OCI-LY7 (cell line): ENCODE measurements at places on chromosomes 12 and 14. TPM values are rescaled to one million over a fixed set of nuclear protein-coding genes. Genes with fewer than 3 reads are reported as not detected.

COCH gene
- total RNA-seq = 17.7 and 19.8 TPM in 2 replicates

DNA sequence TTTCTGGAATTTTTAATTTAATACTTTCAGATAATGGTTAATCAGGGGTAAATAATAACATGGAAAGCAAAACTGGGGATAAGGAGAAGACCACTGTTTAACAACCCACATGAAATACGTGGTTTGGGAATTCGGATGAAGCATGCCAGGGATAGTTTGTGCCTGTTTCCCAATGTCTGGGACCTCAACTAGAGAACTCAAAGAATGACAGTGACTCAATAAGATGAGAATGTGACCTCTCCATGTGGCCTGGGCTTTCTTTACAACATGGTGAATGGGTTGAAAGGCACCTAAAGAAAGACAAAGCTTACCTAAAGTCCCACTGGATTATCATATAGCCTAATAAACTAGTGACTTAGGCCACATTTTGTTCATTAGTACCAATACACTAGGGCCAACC lies 460.3 kb upstream of the LRFN5 start:
- no peak for DNase-seq

DNA sequence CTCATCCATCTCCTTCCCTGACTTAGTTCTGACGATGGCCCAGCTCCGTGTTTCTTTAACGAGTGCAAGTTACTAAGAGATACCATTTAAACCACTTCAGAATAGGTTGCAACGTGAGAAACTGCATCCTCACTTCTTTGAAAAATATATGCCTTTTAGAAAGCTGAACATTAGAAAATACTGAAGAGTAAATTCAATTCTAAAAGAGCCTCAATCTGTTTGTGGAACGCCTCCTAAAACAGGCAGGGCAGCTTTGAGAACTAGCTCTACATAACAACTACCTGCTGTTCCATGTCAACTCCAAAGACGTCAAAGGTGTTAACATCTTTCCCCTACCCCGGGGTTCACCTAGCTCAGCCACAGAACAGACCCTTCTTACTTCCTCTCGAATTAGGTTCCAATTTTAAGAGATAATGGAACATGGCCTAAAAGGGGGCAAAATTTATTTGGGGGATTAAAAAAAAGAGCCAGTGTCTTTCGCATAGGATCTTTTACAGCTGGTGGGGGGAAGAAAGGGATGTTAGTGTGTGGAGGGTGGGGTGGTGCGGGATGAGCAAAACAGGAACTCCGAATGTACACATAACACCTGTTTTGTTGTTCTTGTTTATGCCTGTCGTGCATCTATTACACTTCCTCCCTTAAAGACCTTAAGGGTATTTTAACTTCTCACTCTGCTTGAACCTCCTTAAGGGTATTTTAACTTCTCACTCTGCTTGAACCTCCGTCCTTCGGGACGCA lies 3.3 kb downstream of the BHLHE41 start:
- DNase-seq = no peak

- no peak for DNase-seq
Measured at GRCh38 chr12:19201661-19202060, 72.1 kb downstream of the PLEKHA5 start.

DNA sequence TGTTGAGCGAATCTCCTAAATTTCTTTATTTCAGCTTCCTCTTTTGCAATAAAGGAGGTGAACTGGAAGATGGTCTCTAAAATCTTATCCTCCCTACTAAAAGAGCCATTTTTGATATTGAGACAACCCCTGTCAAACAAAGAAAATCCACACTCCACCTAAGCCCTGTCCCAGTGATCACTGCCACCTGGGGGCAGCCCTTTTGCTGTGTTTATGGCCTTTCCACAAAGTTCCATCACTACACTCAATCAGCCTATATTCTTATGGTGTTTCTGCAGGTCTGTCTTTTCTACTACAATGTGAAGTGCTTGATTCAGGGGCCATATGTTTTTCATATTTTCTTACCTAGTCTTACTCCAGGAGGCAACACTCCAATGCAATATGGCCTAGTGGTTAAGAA lies 163.7 kb downstream of the BMP4 start:
- DNase-seq = no peak

GRCh38 chr14:52463375-52463774 lies 88.9 kb downstream of the TXNDC16 start:
- DNase-seq = no peak
